Stimulated activated CD4-positive, alpha-beta T cell treated with anti-CD3 and anti-CD28 coated beads, TNF-alpha, amount 100 ng/mL, for 48 hours (primary cell): ENCODE measurements at places on chromosomes 13 and 19.

GRCh38 chr13:96299235-96299634, 209.3 kb downstream of the HS6ST3 start:
- no peak for DNase-seq

DNA sequence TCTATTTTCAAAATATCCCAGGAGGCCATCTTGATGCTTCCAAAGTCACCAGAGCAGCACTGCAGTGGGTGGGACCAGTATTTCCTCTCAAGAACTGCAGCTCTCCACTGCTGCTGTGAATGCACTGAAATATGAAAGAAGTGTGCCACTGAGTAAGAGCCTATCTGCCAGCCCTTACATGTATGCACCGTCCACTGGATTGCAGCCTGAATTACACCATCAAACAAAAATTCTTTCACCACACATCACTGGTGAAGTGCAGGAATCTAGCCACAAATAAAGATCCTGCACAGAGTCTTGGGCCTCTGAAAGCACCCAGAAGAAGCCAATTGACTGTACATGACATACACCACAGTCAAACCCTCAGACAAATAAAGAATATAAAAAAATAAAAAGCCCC, 249.0 kb downstream of the LHFPL6 start:
- no peak for DNase-seq

GRCh38 chr19:58330458-58330857, 3.7 kb downstream of the ZSCAN22 start:
- no peak for DNase-seq

DNA sequence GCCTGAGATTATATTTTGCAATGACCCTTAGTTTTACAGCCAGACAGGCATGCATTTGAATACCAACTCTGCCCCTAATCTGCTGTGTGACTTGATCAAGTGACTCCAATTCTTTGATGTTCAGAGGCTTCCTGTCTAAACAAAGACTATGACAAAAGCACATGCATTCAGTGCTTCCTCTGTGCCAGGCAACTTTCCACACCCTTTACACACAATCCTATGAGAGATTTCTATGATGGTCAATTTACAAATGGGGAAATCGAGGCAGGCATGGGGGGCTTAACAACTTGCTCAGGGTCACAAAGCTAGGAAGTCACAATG, 3.7 kb upstream of the LYPD3 start:
- no peak for DNase-seq

DNA sequence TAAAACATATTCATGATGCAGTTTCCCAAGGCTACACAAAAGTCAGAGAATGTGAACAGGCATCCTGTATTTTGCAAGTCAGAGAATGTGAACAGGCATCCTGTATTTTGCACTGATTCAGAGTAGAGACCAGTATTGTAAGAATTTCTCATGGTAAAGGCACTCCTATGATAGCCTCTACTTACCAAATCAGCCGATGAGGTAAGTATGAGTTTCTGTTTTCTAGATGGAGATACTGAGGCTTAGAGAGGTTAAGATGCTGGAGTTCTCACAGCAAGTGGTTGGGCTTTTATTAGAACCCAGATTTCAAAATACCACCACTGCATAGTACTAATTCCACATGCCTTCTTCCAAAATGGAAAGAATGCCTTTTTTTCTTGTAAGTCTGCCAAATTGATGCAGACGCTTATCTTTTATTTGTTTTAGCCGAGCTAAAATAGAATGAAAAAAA, 12.3 kb downstream of the TPT1 start:
- DNase-seq: no peak

DNA sequence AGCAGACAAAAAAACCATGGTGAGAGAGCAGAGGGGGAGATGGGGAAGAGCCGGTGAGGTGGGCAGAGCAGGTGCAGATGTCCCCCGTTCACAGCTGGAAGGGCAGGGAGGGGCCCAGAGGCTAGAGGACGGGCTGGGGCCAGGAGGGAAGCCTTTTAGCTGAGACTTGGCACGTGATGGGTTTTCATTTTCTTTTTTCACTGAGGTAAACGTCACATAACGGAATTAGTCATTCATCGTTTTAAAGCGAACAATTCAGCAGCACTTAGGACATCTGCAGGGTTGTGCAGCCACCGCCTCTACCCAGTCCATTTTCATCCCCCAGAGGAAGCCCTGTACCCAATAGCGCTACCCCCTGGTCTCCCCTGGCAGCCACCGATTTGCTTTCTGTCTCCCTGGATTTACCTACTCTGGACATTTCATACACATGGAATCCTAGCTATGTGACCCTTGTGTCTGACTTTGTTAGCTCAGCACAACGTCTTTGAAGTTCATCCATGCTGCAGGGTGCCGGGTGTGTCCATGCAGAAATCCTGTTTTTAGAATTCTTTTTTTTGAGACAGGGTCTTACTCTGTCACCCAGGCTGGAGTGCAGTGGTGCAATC, 16.0 kb upstream of the EMC10 start:
- no peak for DNase-seq

DNA sequence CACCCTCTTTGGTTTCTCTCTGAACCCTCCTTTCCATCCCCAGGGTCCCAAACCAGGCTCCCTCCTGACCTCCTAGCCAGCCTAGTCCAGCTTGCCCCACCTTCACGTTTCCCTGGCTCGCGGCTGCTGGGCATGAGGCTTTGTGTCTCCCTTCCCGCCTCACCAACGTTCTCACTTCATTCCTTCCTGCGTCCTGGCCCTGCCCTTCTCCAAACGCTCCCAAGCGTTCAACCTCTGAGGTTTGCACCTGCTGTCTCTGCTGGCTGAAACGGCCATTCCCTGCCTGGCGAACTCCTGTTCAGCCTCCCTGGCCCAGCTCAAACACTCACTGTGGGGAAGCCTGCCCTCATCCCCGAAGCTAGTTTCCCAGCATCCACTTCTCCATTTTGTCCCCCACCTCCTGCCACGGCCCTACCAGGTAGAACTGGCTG, 12.4 kb downstream of the EPS8L1 start:
- no peak for DNase-seq

- DNase-seq: no peak
Observed at GRCh38 chr13:29760544-29760943, 89.9 kb downstream of the UBL3 start.

DNA sequence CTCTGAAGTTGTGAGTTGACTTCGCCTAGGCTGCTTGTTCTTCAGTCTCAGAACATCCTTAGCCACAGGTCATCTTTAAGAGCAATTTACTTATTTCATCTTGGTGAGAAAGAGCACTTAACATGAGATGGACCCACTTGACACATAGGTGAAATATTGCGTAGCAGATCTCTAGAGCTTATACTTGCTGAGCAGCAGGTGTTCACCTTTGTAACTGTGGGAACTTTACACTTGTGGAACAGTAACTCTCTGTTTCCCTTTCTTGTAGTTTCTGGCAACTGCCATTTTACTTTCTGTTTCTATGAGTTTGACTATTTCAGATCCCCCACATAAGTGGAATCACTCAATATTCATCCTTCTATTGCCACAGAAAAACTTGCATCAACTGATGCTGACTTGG, 95.7 kb downstream of the SLC10A2 start:
- no peak for DNase-seq

GRCh38 chr19:15285896-15286591, 46.3 kb downstream of the BRD4 start:
- no peak for DNase-seq

DNA sequence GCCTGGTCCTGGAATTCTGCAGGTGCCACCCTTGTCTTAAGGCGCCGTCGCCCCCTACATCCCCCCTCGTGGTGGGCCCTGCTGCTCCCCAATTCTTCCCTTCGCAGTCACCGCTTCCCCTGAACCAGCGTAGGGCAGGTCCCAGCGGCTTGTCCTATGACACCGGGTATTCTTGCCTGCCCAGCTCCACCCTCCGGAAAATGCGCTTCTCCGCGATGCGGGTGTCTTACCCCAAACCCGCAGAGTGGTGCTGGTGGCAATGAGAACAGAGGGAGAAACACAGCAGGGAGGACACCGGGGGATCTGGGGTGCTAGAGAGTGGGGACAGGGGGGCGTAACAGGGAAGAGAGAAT, 9.0 kb downstream of the ZNF808 start:
- DNase-seq: no peak

DNA sequence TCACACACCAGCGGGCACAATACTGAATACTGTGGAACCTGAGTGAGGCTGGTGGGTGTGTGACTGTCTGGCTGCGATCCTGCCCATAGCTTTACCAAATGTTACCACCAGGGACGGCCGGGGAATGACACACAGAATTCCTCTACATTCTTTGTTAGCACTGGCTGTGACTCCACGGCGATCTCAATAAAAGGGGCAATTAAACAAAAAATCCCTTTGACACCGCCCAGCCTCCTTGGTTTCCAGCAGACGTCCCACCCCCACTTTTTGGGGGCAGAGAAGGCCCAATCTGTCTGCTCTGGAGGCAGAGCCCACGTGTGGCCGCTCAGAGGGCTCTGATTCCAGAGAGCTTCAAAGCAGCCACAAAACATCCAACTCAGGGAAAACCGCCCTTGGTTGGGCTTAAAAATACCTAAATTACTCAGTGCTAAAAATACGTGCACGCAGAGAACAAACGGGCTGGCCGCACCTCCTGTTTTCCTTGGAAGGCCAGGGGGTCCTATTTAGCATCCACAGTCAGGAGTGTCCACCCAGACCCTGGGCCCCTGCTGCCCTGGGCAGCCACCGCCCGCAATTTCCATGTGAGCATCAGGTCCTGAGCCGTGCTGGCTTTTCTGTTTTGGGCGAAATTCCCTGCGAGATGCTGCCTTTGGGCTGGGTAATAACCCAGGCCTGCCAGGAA, 47.8 kb downstream of the GADD45B start:
- no peak for DNase-seq

- no peak for DNase-seq
Observed at GRCh38 chr19:5973867-5974635, 3.9 kb downstream of the RANBP3 start.

- no peak for DNase-seq
Observed at GRCh38 chr13:38496917-38497316, 147.3 kb downstream of the UFM1 start.

GRCh38 chr13:112783135-112783977, 93.5 kb downstream of the ATP11A start:
- DNase-seq: no peak

DNA sequence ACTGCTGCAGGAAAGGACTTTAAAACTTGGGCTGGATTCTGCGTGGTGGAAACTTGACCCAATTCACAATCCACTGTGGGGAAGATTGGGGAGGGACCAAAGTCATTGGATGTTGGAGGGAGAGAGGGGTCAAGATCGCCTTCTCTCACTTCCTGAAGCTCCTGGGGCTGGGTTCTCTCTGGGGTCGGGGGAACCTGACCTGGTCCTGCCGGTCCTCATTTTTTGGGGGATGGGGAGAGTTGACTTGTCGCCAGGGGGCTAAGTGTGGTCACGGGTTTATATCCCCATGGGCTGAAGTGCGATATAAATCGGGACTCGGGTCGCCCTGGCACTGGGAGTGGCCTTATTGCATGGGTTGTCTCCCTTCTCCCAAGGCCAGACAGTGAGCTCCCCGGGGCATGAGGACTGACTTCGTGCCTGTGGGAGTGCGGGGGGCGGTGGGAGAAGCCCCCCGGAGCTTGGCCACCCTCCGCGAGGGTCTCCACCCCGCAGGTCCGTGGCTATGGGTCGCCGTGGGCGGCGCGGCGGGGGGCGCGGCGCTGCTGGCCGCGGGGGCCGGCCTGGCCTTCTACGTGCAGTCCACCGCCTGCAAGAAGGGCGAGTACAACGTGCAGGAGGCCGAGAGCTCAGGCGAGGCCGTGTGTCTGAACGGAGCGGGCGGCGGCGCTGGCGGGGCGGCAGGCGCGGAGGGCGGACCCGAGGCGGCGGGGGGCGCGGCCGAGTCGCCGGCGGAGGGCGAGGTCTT, 6.3 kb downstream of the ICAM5 start:
- no peak for DNase-seq

GRCh38 chr19:39469036-39469435, 11.6 kb upstream of the TIMM50 start:
- DNase-seq: no peak

- no peak for DNase-seq
Observed at GRCh38 chr19:10201176-10201575, 6.4 kb upstream of the DNMT1 start.

DNA sequence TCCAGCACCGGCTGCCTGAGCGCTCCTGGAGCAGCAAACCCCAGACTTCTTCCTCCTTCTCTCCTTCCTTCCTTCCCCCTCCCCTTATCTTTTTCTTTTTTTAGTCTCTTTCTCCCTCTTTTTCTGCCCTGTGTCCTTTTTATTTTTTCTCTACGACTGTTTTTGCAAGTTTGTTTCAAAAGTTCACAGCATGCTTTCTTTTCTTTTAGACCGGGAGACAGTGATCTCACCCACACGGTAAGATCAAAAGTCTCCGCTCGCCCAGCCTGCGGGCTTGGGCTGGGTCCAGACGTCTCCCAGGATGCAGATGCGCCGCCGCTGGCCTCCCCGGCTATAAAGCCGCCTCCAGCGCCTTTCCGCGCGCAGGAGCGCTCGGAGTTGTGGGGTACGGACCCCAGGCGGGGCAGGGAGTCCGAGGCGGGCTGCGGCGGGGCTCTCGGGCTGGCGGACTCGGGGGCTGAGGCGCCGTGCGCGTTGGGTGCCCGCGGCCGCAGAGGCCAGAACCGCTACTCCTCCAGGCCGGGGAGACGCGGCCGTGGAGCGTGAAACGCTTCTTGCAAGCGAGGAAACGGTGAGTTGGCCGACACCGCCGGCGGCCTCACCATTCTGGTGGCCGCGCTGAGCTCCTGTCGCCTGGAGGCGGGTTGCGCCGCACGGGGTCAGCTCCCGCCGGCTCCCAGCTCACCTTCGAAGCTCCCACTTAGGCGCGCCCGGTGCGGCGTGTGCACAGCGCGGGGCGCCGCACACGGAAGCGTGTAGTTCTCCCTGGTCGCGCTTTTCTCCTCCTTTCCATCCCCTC, 2.0 kb upstream of the TSHZ3 start:
- DNase-seq: no peak

DNA sequence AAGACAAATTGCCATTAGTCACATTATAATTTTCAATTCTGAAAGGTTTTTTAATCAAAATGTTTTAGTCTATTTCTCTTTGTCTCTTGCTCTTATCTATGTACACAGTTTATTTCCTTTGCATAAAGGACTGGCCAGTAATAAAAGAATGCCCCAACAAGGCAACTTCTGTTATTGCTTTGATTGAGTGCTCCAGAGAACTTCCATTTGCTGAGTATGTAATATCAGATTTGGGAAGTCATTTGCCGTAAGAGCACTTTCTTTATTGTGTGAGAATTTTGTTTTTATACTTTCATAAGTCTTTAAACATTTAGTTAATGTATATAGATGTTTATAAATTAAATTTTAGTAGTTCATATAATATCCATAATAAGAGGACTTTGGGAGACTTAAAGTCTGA, 1140.4 kb downstream of the PCDH9 start:
- no peak for DNase-seq

DNA sequence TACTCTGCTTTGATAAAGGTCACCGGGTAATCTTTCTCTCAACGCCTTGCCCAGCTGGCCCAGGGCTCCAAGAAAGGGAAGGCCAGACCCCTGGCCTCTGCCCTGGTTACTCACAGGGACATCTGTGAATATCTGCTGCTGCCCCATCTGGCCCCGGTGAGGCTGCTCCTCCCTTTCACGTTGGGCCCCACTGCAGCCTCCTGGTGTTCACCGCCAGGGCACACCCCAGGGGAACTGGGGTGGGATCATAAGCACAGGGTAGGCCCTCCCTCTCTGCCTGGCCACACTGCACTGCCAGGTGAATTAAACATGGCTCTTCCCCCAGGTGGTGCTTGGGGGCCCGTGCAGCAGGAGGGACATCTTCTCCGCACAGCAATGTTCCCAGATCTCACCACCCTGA, 12.7 kb downstream of the LAIR1 start:
- no peak for DNase-seq
